ENCODE measurements at places on chromosomes 2 and 18.

DNA sequence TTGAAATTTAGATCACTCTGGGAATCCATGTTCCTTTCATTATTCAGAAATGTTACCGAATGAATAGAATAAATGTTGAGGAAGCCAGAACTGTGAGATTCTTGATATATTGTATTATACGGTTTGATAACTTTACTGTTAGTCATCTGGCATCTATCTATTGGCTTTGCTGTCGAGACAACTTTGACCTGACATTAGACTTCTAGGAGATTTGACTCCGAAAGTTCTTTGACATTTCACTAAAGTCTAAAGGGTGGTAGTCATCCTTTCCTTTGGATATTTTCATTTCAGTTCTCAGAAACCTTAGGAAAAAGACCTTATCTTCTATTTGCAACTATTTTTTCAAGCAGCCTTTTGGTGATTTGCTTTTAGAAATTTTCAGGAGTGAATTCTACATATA lies 1.9 kb downstream of the BMPR2 start:
- DNase-seq, result no peak

- DNase-seq, result peak; percentile 92
These were observed 20.9 kb upstream of the COL6A3 start for GRCh38 chr2:237434866-237435311.

DNA sequence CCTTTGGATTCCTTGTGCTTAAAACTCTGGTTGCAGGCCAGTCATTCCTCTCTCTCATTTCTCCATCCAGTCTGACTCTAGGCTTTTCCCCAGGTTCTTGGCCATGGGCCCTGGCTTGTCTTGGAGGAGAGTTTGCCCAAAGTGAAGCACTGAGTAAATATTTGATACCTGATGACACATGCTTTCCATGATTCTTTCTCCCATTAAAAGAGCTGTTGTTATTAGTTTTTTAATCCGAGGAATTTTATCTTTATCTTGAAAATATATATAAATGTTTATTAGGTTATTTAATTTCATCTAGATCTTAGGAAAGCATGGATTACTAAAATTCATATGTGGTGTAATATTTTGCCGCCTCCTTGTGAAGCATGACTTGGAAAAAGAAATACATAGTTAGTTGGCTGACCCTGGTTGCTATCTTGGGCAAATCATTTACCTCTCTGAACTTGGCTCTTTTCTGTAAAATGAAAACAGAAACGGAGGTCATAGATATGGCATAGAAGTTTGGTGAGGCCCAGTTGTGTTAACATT lies 650.1 kb downstream of the SLC4A3 start:
- DNase-seq, result no peak

DNA sequence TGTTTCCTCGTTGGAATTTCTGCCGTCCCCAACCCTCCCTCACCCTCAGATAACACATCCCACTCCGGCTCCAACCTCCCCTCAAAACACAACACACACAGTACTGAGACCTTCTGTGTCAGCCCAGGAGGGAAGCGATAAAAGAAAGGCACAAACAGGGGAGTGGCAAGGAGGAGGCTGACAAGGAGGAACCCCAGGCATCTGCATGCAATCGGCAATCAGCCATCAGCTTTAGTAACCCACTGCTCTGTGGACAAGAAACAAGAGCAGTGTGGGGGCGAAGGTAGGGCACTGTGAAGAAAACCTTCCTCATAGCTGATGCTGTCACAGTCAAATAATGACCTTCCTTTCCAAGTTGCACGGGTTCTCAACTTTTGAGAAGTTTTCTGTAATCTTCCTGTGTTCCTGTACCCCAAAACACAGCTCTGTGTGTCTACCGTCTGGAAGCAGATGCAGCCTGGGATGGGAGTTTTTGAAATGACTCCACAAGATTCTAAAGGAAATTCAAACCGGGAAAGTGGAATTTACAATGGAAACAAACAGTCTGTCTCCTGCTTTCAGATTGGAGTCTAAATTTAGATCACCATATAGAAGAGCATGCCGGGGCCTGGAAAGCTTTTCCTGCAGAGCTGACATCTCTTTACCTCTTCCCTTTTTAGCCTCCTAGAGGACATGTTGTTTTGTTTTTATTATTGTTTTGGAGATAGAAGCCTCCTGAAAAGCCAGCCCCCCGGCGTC lies 16.4 kb upstream of the LPIN2 start:
- DNase-seq, result no peak

GRCh38 chr2:184215745-184216144 lies 382.6 kb upstream of the ZNF804A start:
- DNase-seq, result no peak

All from activated effector memory CD4-positive, alpha-beta T cell treated with anti-CD3 and anti-CD28 coated beads, Interleukin-2, amount 50 U/mL, for 16 hours (primary cell).